ENCODE measurements at places on chromosomes 7 and 10. TPM values are rescaled to one million over a fixed set of nuclear protein-coding genes. Genes with fewer than 3 reads are reported as not detected.

Gene CCDC172
- total RNA-seq, result not detected

Gene LLCFC1
- not detected for total RNA-seq

Gene ZNF33B
- total RNA-seq, result 13.7 TPM

Gene NACAD
- 6.0 TPM for total RNA-seq

Gene OR6V1
- total RNA-seq, result not detected

Gene LIPK
- not detected for total RNA-seq

Gene EPHA1
- total RNA-seq, result not detected

Gene PARG
- total RNA-seq, result 20.4 TPM

Gene LGI1
- not detected for total RNA-seq

Gene ARHGAP12
- total RNA-seq, result 21.5 TPM

Gene PALS2
- total RNA-seq, result 10.8 TPM

Gene PDE6C
- total RNA-seq, result not detected

Gene CCDC3
- total RNA-seq, result 4.7 TPM

Gene CALHM3
- total RNA-seq, result not detected

Gene BRI3
- total RNA-seq, result 240 TPM

Gene SLC26A5
- total RNA-seq, result not detected

Gene NPY4R2
- total RNA-seq, result not detected

Gene TSPAN12
- 61.4 TPM for total RNA-seq

Gene IRF5
- total RNA-seq, result 3.3 TPM

Gene BMPER
- total RNA-seq, result 2.5 TPM

Gene FAM13C
- 7.8 TPM for total RNA-seq

Gene TWIST1
- 1.6 TPM for total RNA-seq

Gene HOXA13
- not detected for total RNA-seq

Gene AOC1
- 0.27 TPM for total RNA-seq

Gene PPP1R17
- not detected for total RNA-seq

Gene KLF14
- 0.08 TPM for total RNA-seq

Gene ADRA2A
- total RNA-seq, result 1.0 TPM

Gene MYPN
- 112 TPM for total RNA-seq

All from Right ventricle myocardium inferior (tissue), 1 donor.